ENCODE measurements at places on chromosomes 1 and 21.

- no peak for DNase-seq
Observed at GRCh38 chr1:234509457-234510328, 30.7 kb upstream of the TARBP1 start.

DNA sequence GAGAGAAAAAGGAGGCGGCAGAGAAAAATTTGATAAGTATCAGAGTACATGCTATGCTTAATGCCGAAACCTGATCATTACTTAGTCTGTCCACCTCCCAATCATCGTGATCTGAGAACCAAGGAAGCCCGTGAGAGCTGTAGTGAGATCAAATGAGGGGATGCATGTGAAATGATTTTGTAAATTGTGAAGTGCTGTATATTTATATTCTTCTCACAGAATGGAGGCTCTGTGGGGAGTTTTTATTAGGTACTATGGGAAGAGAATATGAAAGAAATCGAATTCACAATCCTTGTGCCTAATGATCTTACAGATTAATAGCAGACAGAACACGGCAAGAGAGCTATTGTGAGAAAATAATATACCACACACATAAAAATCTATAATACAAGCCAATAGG is 115.5 kb downstream of the LYPLAL1 start:
- DNase-seq: no peak

DNA sequence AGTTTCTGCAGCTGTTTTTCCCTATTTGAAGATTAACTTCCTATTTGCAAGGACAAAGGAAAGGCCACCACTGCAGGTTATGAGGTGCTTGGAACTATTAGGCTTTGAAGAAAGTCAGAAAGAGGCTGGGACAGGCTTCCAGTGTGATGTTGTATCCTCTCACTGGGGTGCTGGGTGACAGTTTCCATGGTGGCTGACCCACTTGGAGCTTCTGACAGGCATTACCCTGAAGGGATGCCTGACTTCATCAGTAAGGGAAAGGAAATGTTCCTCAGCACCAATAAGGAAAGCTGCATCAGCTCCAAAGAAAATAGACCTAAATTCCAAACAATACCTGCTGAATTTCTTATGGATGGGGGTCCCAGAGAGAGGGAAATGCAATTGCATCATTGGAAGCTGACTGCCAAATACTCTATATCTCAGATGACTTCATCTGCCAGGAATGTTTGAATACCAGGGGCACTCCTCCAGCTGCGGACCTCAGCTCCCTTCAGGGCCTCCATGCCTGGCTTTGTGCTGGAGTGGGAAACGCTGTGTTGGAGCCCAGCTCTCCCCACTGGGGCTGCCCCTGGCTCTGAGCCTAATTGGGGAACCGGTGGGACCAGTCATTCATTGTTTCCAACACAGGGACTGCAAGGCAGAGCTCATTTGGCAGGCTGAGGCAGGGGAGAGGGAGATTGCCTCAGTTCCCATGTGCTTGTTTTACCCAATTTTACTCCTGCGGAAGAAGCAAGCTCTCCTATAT is 76.6 kb downstream of the RGL1 start:
- no peak for DNase-seq

DNA sequence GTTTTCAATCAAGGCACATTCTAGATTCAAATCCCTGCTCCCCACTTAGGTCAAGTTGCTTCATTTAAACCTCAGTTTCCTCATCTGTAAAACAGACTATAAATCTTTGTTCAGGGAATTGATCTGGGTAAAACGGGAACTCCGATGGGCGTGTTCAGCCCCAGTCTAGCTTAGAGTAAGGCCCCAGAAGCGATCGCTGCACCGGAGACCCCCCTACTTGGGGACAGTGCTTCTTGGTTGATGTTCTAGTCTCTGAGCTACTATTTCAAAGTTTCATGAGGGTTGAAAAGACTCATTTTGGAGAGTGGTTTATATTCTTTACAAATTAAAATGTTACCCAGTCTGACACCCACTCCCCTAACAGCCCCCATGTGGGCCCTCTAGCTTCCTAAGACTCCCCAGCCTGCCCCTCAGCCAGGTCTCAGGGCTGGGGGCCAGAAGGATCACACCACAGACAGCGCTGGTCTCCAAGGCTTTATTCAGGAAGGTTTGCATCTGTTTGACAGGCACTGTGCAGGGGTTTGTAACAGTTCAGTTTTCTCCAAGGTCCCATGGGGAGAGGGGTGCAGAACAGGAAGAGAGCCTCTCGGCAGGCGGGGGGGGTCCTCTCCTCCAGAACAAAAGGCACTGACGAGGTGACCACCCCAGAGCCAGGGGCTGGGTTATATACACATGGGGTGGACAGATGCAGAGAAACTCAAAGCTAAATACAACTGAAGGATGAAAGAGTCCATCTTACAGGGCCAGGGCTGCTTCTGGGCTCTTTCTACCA is 82.9 kb downstream of the STUM start:
- DNase-seq: no peak

- DNase-seq: no peak
Observed at GRCh38 chr1:178702146-178702545, 22.9 kb upstream of the RALGPS2 start.

GRCh38 chr1:4213366-4213973 is 313.4 kb upstream of the C1orf174 start:
- DNase-seq: no peak

- peak; percentile 46 for DNase-seq
Observed at GRCh38 chr1:155086128-155086741, 7.6 kb downstream of the EFNA3 start.

GRCh38 chr1:96009831-96010434 is 711.7 kb upstream of the PTBP2 start:
- DNase-seq: no peak

DNA sequence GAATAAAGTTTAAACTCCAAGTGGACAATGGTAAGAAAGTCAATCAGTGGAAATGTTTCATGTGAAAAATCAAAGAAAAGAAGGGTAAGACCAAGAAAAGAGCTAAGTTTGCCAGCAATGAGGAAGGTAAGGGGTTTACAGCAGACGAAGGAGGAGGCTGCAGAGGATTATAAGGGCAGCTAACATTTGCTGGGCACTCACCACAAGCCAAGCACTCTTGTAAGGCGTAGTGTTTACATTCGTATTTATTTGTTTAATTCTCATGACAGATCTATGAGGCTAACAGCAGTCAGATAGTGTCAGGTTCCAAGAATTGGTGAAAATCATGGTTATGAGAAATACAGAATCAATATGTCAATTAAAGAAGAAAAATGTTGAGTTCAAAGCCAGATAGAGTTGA is 75.2 kb upstream of the NGF start:
- no peak for DNase-seq

- DNase-seq: no peak
Observed at GRCh38 chr1:239718571-239718970, 332.2 kb downstream of the CHRM3 start.

- DNase-seq: no peak
Observed at GRCh38 chr1:23911921-23912320, 1.2 kb downstream of the CNR2 start.

- DNase-seq: peak; percentile 20
Observed at GRCh38 chr1:16625497-16626408, 12.4 kb upstream of the NBPF1 start.

DNA sequence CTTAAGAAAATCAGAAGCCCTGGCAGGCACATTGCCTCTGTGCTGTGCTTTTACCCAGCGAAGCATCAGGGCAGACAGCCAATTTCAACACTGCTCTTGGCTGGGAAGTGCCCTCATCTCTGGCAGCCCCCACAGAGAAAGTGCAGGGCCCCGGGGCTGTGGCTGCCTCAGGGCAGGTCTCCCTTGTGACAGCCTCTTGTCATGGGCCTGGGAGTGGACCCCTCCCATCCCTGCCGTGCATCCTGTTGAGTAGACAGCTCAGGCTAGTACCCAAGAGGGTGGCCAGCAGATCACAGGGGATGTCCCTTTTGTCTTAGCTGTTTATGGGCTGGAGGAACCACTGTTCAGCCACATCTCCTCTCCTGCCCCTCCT is 23.3 kb downstream of the TTC34 start:
- no peak for DNase-seq

GRCh38 chr1:234871710-234872271 is 256.8 kb downstream of the TOMM20 start:
- no peak for DNase-seq

DNA sequence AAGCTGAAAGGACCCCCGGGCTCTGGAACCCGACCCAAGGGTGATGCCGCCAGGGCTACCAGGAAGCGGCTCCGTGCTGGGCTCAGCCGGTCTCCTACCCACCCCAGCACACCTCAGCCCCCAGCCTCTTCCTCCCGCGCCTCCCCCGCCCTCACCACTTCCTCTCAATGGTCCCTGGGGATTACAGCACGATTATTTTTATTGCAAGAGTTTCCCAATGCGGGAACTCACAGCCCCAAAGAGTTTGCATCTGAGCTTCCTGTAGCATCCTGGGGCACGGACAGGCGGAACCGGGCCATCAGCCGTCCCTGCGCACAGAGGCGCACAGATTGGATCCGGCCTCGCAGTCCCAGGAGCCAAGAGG is 8.7 kb upstream of the SLX9 start:
- no peak for DNase-seq

DNA sequence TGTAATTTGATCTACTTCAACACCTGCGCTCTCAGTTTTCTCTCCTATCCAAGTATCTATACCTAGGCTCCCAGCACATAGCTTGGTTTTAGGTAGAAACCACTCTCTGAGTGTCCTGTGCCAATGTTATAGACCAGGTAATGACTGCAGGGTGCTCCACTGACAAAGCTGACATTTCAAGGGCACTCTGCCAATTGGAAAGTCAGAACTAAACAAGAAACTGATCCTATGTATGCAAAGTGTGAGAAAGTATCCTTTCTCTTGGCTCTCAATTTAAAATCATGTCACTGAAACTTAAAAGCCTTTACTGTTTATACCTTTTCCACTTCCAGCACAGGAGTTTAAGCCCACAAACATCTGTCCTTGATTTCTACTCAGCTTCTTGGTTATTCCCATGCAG is 45.0 kb upstream of the AIM2 start:
- DNase-seq: no peak

GRCh38 chr1:183588827-183589226 is 1.4 kb downstream of the NCF2 start:
- no peak for DNase-seq

DNA sequence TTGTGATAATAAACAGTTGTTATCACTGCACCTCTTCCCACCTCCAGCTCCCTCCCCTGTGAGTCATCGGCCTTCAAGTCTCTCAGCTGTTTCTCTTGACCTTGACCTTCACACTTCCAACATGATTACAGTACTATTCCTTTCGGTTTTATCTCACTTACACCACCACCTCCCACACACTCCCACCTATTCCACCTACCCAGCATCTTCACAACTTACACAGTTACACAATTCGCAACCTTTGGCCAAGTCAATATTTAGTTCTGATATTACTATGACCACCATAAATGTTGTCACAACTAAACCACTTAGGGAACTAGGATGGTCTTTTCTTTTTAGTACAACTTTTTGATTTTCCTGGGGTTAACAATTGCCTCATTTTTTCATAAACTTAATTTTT is 60.2 kb downstream of the RIPK4 start:
- DNase-seq: no peak

DNA sequence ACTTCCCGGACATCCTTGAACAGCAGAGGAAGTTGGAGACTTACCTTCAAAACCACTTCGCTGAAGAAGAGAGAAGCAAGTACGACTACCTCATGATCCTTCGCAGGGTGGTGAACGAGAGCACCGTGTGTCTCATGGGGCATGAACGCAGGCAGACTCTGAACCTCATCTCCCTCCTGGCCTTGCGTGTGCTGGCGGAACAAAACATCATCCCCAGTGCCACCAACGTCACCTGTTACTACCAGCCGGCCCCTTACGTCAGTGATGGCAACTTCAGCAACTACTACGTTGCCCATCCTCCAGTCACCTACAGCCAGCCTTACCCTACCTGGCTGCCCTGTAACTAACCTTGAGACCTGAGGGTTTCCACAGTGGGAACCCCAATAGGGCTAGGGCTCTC is 17.9 kb downstream of the TENT5C start:
- DNase-seq: no peak

DNA sequence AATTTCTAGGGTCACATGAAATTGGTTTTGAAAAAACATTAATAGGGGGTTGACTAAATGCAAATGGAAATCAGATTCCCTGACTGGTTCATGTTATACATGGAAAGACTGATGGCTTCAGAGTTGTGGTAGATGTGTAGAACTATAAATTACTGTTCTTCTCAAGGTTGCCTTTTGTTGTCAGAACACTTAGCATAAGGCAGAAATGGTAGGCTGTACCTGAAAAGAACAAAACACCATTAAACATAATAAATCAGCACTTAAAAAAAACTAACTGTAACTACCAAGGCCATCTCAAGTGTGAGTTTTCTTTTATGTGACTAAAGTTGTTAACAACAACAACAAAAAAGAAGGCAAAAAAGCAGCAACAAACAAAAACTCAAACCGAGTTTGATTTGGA is 111.8 kb downstream of the RPS6KC1 start:
- no peak for DNase-seq

DNA sequence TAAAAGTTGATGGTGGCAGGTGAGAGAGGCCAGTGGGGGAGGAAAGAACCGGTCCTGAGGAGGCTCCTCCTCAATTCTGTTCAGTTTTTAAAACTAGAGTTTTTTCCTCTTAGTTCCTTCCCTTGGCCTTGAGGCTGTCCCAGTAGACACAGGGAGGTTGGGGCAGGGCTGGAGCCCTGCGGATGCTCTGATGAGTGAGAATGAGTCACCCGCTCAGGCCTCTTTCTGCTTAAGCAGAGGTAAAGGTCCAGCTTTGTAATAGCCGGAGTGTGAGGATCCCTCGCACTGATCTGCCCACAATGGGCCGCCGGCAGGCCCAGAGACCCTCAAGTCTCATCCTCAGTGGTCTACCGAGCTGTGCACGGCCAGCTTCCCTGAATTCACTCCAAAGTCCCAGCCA is 49.6 kb upstream of the IRF2BP2 start:
- DNase-seq: no peak

- DNase-seq: no peak
Observed at GRCh38 chr1:205144751-205145150, 23.0 kb upstream of the RBBP5 start.

DNA sequence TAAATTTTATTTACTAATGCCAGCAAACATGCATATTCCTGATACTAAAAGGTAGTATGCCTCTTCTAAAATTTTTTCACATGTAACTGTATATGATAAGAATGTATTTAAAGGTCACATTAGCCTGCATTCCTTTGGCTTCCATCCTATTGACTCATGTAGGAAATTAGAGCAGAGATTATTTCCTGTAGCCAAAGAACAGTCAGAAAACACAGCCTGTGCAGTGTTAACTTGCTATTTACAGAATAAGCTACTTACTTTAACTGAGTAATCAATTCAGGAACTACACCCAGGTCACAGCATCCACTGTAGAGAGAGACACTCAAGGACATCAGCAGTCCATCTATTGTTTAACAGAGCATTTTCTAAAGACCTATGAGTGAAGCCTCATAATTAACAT is 154.5 kb upstream of the ADGRL4 start:
- DNase-seq: no peak

- DNase-seq: no peak
Observed at GRCh38 chr21:41217671-41218385, 49.9 kb downstream of the BACE2 start.

GRCh38 chr1:44531785-44532566 is 126.9 kb downstream of the RNF220 start:
- no peak for DNase-seq

- DNase-seq: peak; percentile 60
Observed at GRCh38 chr1:29473161-29473855, 237.0 kb downstream of the PTPRU start.

- no peak for DNase-seq
Observed at GRCh38 chr1:206766251-206766856, 4.2 kb upstream of the IL19 start.

GRCh38 chr1:110490791-110491451 is 28.1 kb downstream of the KCNA10 start:
- no peak for DNase-seq
